ENCODE measurements at places on chromosomes 6 and 20.

DNA sequence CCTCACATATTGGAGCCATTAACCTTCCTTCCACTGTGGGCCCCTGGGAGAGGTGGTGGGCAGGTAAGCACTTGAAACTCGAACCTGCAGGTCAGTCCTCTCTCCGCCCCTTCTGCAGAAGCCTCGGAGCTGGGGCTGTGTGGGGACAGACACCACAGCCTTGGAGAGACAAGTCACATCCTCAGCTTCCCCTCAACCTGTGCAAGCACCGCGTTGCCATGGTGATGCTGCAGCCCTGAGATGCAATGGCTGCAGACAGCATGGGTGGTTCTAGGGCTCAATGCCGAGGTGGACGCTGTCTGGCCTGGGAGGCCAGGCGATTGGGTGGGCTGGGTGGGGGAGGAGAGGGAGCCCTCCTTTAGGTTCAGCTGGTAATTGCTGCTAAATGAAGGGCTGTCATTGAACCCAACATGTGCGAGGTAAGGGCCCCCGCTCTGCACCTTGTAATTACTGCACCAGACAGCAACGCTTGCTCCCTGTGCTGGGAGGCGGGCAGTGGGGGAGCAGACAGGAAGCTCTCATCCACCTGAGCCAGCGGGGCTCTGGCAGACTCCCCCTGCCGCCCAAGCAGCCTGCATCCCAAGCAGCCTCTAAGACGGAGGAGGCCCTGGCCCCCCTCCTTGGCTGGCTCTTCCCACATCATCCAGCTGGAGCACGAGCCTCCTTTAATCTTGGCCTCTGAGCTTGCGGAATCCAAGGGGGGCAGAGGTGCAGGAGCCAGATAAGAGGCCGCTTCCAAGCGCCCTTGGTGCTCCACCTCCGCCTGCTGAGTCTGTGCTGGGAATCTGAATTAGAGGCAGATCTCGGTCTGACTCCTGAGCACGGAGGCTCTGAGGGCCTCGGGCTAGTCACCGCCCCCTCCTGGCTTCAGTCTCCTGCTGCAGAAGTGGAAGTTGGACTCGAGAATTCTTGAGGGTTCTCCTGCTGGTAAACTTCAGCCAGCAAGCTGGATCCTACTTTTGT is 39.8 kb upstream of the CDH22 start:
- DNase-seq: peak; percentile 75

DNA sequence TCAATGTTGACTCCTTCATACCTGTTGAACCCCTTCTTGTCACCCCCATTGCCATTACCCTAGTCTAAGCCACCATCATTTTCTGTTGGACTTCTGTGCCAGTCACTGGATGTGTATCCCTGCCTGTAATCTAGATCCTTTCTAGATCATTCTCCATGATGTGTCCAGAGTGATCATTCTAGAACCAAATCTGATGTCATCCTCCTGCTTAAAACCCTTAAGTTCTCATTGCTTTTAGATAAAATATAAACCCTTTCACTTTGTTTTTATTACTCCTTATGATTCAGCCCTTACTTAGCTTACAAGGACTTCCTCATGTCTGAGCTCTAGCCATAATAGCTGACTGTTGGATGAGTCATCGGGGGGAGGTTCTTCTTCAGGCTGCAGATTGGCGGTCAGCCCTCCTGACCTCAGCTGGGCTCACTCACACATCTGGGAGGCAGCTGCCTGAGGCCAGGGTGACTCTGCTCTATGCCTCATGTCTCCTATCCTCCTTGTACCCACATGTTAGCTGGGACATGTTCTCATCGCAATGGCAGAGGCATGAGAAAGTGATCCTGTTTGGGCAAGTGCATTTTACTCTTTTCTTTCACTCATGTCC is 287.6 kb downstream of the ESR1 start:
- DNase-seq: no peak

GRCh38 chr20:33024609-33025317 is 6.7 kb upstream of the BPIFB6 start:
- DNase-seq: no peak

DNA sequence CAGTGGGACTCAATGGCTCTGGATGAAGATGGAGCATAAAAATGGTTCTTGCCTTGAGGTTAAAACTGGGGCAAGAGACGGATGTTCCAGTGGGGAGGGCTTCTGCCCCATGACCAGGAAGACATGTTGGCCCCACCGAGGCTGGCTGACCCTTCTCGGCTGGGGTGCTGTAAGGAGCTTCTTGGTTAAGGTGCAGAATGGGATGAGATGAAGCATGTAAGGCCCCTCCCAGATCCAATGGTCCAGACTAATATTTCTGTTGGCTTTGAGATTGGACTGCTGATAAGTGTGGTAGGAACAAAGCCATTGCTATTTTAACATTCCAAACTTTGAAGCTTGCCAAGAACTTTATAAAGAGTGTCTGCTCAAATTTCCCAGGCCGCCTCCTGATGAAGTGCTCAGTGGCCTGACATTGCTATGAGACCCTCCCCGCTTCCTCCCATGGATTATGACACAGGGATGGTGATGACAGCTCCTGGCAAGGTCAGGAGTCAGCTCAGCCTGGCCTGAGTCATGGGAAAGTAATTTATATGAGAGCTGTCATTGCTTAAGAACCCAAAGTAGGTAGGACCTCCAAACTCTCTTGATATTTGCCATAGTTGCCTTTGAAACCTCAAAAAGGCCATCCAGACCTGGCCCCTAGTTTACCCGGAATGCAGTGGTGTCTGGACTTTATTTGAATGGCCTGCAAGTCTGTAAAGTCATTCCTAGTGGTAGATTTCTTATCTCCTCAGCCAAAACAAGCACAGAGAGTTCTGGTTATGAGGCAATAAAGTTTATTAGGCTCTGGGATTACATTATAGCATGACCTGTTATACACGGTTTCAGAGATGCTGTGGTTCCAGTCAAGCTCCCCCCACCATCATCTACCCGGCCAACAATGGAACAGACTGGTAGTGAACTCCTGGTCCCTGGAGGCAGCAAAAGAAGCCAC is 55.2 kb downstream of the TGM2 start:
- no peak for DNase-seq

DNA sequence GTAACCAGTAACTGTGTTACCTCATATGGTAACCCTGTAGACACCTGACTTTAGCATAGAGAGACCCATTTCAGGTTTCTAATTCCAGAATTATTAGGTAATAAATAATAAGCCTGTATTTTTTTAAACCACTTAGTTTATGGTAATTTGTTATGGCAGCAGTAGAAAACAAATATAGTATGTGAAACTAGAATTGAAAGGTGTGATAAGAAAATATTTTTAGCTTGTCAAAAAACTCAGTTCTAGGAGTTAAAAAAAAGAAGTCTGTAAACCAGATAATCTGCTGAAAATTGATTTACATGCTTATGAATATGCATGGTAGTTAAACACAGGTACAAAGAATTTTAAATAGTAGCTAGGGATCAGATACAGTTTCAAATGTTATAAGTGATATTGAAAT is 695.0 kb upstream of the GJE1 start:
- no peak for DNase-seq

DNA sequence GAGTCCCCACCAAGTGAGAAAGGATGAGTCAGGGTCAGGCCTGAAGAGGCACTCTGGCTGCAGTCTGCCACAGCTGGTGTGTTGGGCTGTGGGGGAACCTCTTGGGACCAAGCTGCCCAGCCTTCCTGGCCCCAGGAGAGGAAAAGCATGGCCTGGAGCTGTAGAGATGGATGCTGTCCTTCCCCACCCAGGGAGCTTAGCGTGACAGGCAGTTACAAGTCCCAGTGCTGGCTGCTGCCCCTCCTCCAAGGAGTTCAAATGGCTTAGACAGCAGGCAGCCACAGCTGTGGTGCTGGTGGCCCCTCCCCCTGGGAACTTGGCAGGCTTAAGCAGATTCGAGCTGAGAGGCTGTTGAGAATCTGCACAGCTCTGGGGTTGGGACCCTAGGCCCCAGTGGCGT is 253.2 kb downstream of the PLCB1 start:
- peak; percentile 28 for DNase-seq

DNA sequence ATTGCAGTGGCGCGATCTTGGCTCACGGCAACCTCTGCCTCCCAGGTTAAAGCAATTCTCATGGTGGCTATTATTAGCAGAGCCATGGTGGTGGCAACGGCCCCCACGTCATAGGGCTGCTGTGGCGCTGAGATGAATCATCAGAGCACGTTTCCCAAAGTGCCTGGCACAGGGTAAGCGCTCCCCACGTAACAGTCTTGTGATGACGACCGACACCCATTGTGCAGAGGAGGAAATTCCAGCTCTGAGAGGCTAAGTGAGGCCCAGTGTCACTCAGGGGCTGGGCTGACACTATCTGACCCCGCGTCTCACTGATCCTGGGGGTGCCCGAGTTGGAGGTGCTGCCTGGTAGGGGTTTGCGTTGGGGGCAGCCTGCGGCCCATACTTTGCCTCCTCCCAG is 16.2 kb downstream of the SUN5 start:
- no peak for DNase-seq

GRCh38 chr6:170420791-170421776 is 114.5 kb downstream of the FAM120B start:
- no peak for DNase-seq

GRCh38 chr20:1391640-1392442 is 1.0 kb downstream of the FKBP1A start:
- DNase-seq: no peak

GRCh38 chr6:1770968-1771723 is 161.4 kb downstream of the FOXC1 start:
- no peak for DNase-seq

GRCh38 chr20:19947611-19948264 is 69.4 kb upstream of the NAA20 start:
- DNase-seq: no peak

DNA sequence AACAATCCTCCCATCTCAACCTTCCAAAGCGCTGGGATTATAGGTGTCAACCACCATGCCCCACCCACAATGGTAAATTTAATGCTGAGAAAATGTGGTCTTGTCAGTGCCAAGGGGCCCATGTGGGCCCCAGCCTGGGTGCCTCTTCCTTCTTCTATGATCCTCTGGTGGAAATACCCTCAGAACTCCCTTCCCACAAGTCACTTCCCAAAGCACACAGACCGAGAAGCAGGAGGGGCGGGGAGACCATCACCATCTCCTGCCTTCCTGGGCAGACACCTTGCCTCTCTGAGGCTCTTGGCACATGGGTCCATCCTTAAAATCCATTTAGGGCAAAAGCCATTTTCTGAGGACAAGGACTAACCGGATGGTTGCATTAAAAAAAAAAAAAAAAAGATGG is 59.0 kb downstream of the NOL4L start:
- DNase-seq: no peak

DNA sequence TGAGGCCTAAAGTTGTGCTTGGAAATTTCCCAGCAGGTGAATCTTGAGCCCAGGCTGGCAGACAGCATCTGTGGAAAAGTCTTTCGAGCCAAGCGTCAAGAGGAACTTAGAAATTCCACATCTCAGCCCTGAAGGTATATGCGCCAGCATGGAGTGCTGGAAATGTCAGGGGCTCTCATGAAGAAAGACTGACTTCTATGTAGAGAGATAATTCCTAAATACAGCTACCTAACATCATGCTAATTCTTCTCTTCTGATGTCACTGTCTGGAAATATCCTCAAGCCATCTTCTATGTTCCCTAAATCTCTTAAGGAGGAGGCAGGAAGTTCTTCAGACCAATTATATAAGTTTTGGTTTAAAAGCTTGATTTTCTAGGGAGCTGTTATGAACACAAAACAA is 492.4 kb upstream of the MARCKS start:
- DNase-seq: no peak

GRCh38 chr6:12973386-12973785 is 256.8 kb downstream of the PHACTR1 start:
- DNase-seq: no peak

- DNase-seq: no peak
Measured at GRCh38 chr20:43893930-43894329, 20.7 kb upstream of the TOX2 start.

GRCh38 chr6:100322886-100323285 is 141.8 kb downstream of the SIM1 start:
- no peak for DNase-seq

DNA sequence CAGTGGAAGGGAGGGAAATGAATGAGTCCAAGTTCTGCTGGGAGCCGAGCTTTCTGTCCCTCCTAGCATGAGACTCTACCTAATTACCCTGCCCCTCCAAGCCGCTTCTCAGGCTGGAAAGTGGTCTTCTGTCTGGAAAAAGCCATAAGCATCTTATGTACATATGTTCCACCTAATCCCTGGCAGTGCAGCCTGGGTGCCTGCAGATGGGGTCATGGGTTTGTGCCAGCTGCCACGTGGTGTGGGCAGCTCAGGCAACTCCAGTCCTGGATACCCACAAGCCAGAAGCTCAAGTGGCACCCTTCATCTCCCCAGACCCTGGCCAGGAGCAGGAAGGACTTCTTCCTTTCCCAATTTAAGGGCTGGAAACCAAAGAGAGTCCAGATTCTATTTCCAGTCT is 253.1 kb downstream of the LY86 start:
- DNase-seq: no peak

- DNase-seq: no peak
Measured at GRCh38 chr6:160357088-160357487, 8.9 kb downstream of the SLC22A3 start.

- no peak for DNase-seq
Measured at GRCh38 chr6:144878577-144878976, 593.4 kb downstream of the UTRN start.

- no peak for DNase-seq
Measured at GRCh38 chr6:9503111-9503761, 911.6 kb downstream of the TFAP2A start.

DNA sequence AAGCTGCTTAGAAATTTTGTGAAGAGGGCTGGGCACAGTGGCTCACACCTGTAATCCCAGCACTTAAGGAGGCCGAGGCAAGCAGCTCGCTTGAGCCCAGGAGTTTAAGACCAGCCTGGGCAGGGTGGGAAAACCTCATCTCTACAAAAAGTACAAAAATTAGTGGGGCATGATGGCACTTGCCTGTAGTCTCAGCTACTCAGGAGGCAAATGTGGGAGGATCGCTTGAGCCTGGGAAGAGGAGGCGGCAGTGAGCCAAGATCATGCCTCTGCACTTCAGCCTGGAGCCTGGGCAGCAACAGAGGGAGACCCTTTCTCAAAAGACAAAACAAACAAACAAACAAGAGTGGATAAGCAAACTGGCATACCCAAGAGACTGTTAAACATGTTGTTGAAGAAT is 308.3 kb upstream of the ADGRB3 start:
- no peak for DNase-seq

GRCh38 chr6:41939176-41939847 is 2.3 kb downstream of the CCND3 start:
- DNase-seq: no peak

DNA sequence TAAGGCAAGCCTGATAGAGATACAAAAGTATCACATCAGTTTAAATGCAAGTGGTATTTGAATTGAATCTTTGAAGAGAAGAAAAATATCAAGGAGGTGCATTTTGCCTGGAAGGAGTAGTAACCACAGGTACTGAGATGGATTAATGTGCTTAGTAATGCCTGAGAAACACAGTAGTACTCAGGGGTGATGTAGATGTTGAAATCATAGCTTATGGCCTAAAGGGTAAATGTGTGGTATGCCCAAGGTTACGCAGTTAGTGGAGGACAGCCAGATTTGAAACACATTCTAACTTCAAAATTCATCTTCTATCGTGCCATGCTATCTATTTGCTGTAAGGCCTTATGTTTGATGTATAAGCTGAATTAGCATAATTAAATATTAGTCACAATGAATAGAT is 55.9 kb downstream of the STXBP5 start:
- DNase-seq: no peak

GRCh38 chr20:50366270-50367103 is 143.7 kb upstream of the PTPN1 start:
- no peak for DNase-seq

All from putamen (tissue), 1 donor.